Caudate nucleus (tissue), 63 donors: ENCODE measurements at places on chromosomes 3 and 15.

- DNase-seq: peak; percentile 19
Observed at GRCh38 chr3:48194446-48195071, 6.3 kb upstream of the CDC25A start.

- no peak for DNase-seq
Observed at GRCh38 chr3:184334470-184335158, 2.8 kb upstream of the FAM131A start.

DNA sequence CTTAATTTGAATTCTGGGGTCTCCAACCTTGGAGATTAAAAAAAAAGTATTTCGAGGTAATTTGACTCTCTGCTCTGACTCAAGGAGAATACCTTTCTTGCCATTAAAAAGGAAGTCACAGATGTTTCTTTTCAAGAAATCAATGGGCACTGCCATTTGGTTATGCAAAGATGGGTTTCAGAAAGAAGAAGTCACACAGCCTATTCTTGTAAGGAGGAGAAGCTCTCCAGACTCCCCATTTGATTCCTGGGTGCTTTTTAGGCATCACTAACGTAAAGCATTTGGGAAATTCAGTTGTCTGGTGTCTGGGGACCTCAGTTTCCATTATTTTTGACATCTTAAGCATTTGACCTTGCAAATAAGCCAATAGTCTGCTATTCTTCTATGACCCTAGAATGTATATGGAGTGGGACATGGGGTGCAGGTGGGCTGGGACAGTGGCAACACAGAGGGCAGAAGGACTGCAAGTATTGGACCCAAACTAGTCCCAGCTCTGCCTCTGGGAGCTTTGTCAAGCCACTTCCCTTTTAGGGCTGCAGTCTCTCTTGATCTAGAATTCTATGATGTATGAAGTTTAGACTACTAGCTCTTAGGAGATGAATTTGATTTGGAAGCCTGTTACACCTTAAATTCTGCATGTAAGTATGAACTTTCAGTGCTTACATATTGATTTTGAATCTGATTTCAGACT lies 27.8 kb downstream of the IL5RA start:
- DNase-seq: no peak

- DNase-seq: peak; percentile 69
Observed at GRCh38 chr15:29103824-29104565, 165.6 kb downstream of the NSMCE3 start.

DNA sequence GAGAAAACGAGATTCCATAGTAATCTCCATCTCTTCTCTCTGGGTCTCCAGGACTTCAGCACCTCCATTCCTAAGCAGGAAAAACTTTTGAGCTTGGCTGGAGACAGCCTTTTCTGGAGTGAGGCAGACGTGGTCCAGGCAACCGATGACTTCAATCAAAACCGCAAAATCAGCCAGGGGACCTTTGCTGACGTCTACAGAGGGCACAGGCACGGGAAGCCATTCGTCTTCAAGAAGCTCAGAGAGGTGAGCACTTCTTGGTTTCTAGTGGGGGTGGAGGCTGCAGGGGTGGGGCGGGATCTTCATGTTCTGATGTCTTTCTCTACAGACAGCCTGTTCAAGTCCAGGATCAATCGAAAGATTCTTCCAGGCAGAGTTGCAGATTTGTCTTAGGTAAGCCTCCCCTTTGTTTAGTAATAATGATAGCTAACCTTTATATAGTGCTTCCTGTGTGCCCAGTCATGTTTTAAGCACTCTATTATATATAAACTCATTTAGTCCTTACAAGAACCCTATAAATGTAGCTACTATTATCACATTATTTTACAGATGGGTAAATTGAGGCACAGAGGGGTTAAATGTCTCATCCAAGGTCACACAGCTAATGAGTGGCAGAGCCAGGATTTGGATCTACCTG lies 35.0 kb upstream of the TATDN2 start:
- DNase-seq: no peak

- no peak for DNase-seq
Observed at GRCh38 chr3:122589297-122589696, 11.8 kb downstream of the PARP15 start.

DNA sequence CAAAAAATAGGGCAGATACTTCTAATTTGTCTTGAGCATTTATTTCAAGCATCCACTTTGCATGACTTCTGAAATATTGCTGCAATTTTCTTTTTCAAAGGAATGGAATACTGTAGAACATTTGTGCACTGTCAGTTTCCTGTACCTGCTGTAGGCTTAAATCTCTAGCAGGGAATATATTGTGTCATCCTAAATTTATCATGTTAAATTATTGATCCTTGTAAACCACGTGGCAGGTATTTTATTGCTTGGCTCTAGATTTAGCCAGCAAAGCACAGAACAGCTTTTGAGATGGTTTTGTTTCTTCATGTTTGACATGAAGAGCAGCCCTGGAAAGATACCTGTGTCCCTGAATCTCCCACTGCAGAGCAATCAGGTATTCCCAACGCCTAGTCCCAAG lies 470.1 kb downstream of the GABRG3 start:
- no peak for DNase-seq

DNA sequence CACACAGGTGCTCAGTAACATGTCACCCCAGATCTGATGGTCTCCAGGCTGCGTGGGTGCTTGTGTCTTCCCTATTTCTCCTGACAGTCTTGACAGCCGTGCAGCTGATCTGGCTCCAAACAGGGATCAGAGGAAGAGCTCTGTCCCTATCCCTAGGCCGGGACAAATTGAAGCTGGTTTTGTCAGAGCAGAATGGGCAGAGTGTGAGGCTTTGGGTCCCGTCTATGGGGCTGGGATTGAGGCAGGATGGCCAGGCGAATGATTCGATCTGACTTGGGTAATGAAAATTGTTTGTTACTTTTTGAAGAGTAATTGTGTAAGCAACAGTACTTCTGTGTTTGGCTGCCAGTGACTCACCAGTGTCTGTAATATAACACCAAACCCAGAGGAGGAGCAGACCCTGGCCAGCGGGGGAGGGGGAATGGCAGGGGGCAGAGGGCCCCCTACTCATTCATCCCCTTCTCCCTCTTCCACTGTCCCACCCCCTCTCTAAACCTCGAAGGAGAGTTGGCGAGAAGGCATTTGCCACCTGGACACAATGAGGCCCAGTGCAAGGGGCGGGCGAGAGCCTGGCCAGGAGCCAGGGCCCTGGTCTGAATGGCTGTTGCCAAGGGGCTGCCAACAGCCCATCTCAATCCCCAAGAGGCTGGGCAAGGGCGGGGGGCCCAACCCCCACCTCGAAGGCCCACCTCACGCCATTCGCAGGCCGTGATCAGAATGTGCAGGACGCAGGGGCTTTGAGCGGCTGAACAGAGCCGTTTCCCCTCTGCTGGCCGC lies 4.9 kb upstream of the MAGEF1 start:
- DNase-seq: peak; percentile 69

GRCh38 chr3:98985431-98985830 lies 83.9 kb upstream of the DCBLD2 start:
- no peak for DNase-seq

- DNase-seq: no peak
Observed at GRCh38 chr3:125002414-125003368, 53.1 kb downstream of the HEG1 start.

DNA sequence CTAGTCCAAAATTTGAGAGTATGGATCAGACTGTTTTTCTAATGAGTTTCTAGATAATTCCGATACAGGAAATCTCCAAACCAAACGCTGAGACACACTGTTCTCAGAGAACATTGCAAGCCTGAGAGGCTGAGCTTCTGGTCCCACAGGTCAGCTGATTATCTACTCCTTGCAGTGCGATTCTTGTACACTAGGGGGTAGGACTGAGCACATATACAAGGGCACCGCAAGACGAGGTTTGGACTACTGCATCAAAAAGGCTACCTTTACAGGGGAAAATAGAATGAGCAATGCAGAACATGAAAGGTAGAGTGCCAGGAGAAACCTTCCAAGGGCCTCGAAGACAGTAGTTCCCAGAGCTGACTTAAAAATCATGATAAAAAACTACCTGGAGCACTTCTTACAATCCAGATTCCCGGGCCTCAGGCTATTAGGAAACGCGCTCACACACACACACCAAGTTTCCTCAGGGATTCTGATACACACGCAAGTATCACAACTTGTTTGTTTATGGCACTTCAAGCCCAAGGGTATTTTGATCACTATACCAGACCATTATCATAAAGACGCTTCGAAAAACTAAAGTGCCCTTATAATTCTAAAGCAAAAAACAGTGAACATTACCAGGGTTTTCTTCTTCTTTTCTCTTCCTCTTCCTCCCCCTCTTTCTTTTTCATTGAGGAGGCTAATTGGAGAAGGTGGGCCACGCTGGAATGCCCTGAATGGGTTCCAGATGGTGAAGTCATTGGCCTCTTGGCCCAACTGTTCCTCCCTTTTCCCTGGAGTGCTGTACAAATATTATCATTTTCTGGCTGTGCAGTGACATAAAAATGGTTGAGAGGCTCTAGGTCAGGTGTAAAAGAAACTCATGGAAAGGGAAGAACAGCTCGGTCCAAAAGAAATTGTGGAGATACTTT lies 61.8 kb downstream of the SLC12A8 start:
- DNase-seq: no peak

DNA sequence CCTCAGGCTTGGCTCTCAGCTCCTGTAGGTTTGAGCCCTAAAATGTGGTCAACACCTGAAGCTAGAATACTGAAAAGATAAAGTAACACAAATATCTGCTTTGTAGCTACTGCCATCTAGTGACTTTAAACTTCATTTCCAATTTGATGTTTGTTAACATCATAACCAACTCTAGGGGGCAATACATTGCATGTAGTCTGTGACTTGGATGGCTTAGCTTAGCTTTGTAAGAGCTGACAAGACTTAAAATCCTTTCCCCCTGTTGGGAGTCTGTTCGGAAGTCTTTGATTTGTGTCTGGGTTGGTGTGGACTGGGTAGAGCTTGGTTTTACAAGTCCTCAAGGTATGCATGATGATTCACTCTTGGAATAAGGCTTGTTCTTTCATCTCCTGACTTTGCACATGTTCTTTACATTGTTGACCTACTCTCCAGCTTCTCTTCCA lies 51.7 kb downstream of the SCN11A start:
- no peak for DNase-seq

- DNase-seq: peak; percentile 22
Observed at GRCh38 chr15:101121511-101122090, 130.2 kb downstream of the CHSY1 start.

DNA sequence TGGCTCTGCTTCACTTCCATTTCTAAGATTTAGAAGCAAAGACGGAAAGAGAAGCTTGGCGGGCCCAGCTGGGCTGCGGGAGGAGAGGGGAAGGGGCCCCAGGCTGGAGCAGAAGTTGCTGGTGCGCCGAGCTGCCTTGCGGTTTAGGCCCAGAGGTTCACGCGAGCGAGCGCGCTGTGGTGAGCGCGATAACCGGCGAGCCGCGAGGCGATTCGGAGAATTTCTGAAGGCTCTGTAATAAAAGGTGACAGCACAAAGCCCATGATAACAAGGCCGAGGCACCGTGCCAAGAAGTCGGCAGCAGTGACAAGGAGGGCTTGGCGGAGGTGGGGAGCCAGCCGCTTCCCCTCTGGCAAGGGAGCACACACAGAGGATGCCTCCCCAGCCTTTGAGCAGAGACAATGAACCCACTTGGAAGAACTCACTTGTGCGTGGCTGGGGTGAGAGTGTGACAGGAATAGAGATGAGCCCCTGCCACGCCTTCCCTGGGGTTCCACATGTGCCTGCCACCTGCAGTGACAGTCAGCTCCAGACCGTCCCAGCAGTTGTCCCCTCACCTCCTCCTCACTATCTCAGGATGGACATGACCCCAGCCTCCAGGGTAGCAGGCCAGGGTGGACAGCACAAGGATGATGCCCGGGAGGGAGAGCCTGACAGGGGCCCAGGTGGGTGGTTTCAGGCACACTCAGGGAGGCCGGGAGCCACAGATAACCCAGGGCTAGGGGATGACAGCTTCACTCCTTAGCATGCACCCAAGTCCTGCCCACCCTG lies 315.2 kb downstream of the UACA start:
- no peak for DNase-seq

DNA sequence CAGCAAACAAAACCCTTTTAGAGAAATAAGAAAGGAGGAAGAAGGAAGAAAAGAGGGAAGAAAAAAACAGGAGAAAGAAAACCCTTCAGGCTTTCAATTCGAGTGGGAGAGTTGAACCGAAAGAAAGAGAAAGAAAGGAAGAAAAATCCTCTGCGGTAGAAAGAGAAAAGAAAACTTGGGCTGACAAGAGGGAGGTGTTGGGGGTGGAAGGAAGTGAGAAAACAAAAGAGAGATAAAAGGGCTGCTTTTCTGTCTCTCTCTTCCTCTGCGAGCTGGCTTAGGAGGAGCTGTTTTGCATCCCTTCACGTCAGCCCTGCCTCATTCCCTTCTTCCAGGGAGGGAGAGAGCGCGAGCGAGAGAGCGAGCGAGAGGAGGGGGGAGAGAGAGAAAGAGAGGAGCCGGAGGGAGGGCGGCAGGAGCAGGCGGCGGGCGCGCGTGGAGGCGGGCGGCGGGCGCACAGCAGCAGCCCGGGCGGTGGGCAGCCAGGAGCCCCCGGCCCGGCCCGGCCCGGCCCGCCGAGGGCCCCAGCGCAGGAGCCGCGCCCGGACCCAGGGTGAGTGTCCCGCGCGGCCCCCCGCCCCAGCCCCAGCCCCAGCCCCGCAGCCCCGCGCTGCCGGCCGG lies at the start of gene ZNF710:
TSS of gene ZNF710 (plus strand) at position 263 of the 621 bp plus-strand sequence. CDS start 65,814 bp downstream, outside the sequence.
- peak; percentile 26 for DNase-seq

DNA sequence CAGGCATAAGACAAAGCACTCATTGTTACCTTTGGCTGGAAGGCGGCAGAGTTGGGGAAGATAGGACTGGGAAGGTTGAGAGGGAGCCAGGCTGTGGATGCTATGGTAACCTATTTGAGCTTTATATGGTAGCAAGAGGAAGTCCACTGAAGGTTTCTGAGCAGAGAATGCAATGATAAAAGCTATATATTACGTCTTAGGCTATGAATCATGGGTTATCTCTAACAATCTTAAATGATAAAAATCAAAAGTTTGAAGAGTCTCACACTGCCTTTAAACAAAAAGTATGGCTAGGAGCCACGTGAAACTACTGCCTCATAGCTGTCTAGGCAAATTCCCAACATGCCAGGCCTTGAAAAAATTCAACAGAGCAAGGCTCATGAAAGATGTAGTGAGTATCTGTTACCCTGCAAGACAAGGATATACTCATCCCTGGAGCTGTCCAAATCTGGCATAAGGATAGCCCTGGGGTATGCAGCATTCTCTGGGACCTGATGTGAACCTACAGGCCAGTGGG lies 4.1 kb downstream of the P3H2 start:
- no peak for DNase-seq

GRCh38 chr3:131402391-131403039 lies 20.9 kb downstream of the NUDT16 start:
- peak; percentile 74 for DNase-seq
